Occipital lobe (tissue), 3 donors: ENCODE measurements at places on chromosomes 11 and 22.

DNA sequence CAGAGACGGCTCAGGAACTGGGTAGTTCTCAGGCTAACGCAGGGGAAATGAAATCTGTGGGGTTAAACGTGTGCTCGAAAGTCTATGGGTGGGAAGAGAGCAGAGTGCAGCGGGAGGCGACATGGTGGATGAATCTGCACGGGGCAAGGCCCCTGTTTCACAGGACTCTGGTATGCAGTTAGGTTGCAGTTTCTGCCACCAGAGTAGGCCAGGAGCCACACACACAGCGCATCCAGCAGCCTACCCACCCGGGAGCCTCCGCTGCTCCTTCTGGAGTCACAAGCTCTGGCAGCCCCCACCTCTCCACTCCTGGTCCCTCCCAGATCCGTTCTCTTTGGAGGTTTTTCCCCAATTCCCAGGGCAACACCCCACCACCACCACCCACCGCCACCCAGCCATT, 27.0 kb downstream of the SPATA19 start:
- no peak for DNase-seq

DNA sequence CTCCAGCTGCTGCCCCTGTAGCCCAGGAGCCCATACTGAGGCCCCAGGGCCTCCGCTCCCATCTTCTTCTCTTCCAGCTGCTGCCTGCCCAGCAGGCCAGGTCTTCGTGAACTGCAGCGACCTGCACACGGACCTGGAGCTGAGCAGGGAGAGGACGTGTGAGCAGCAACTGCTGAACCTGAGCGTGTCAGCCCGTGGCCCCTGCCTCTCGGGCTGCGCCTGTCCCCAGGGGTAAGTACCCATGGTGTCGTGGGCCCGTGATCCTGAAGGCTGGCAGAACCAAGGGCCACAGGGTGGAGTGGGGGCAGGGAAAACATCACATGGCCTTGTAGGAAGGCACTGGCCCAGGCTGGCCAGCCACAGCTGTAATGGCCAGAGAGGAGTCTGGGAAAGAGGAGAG, 31.2 kb downstream of the OTOG start:
- DNase-seq = no peak

- no peak for DNase-seq
Observed at GRCh38 chr11:77710358-77710757, 72.8 kb upstream of the CLNS1A start.

- DNase-seq = no peak
Observed at GRCh38 chr22:50208939-50209892, 8.4 kb downstream of the SELENOO start.

DNA sequence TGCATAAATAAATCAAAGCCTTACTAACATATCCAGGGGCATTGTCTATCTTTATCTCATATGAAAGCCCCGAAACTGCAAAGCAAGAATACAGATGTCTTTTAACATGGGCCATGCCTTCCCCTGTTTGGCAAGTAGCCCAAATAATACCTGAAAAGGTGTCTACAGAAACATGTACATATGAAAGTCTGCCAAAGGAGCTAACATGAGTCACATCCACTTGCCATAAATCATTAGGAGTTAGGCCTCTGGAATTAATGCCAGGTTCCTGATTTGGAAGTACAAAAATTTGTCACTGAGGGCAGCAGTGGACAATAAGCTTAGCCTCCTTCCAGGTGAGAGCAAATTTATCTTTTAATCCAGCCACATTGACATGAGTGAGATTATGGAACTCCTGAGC, 85.5 kb upstream of the PGR start:
- DNase-seq = no peak

GRCh38 chr11:69642549-69642912, 1.6 kb downstream of the CCND1 start:
- DNase-seq = no peak

- DNase-seq = no peak
Observed at GRCh38 chr11:111836721-111837120, 34.7 kb downstream of the ALG9 start.

DNA sequence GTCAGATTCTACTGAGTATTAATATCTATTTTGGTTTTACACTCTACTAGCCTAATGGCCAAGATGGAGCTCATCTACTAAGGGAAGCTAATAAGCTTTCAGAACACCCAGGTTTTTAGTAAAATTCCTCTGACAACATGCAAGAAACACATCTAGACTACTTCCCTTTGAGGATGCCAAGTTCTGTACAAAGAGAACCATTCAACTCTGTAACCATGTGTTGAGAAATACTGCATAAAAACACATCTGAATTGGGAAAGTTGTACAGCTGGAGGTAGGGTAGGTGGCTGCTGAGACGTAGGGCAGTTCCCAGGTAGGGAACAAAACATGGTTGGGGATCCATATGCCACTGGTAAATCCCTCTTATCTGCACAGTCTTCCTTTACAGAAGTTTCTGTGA, 66.2 kb downstream of the SC5D start:
- no peak for DNase-seq

GRCh38 chr11:121714351-121714750, 261.6 kb upstream of the SORL1-AS1 start:
- no peak for DNase-seq

DNA sequence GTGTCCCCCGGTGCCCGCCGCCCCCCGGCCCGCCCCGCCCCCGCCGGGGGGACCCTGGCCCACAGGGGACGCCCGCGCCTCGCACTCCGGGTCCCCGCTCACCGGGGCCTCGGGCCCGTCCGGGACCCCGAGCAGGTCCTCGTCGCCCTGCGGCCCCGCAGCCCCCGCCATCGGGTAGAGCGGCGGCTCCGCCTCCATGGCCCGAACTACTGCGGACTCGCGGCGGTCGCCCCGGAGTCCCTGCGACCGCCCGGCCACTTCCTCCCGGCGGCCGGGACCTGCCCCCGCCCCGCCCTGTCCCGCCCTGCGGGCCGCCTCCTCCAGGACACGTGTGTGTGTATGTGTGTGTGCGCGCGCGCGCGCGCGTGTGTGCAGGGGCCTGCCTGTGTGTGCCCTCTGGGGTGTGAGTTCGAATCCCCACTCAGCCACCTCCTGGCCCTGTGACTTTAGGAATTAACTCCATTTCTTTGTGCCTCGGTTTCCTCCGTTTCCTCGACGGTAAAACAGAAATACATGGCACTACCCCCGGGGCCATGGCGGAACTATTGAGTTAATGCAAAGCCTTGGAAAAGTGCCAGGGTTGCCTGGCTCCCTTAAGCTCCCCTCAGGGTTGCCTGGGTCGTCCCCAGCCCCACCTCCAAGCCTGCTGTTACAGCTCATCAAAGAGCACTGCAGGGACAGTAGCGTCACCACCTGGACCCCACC, at the start of gene UNC93B1:
UNC93B1 (minus strand) TSS at position 252 of the 705 bp plus-strand sequence; CDS start at position 198, 54 bp downstream.
- DNase-seq = peak; percentile 36

DNA sequence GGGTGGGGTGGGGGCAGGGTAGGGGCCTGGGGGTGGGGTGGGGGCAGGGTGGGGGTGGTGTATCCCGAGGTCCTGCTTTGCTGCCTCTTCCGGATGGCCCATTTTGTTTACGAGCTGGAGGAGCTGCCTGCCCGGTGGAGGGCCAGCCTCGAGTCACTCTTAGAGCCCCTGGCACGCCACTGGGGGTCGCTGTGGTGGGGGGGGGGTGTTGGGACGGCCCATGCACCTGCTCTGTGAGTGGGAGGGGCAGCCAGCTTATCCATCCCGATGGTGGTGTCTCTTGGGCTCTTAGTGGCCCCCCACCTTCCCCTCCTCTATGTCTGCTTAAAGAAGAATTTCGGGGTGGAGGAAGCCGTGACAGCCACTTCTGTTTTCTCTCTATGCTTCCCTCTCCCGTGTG, 24.6 kb downstream of the MRGPRD start:
- DNase-seq = no peak

- no peak for DNase-seq
Observed at GRCh38 chr22:24873226-24873625, 67.2 kb downstream of the SGSM1 start.

DNA sequence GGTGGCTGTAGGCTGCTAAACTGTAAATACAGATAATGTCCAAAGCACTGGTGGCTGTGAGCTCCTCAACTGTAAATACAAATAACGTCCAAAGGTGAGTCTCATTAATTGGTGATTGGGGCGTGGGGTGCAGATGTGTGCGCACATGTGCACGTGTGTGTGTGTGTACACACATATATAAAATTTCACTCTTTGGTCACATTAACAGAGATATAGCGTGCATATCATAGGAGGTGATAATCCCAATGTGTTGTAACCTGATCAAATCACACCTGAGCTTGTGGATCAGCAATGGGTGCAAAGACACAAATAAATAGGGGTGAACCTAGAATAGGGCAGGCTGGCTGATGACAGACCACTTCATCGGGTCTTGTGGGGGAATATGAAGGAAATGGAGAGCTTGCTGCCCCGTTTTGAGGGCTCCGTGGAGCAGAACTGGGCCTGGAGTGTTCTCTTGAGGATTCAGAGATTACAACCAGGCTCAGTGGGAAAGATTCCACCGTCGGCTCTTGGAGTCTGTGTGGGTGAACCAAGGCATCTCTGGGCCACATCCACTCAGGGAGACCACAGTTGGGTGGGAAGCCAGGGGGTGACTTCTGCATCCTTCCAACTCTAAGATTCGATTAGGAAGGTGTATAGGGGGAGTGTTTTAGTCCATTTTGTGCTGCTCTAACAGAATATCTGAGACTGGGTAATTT, 24.9 kb upstream of the OSBPL5 start:
- no peak for DNase-seq

DNA sequence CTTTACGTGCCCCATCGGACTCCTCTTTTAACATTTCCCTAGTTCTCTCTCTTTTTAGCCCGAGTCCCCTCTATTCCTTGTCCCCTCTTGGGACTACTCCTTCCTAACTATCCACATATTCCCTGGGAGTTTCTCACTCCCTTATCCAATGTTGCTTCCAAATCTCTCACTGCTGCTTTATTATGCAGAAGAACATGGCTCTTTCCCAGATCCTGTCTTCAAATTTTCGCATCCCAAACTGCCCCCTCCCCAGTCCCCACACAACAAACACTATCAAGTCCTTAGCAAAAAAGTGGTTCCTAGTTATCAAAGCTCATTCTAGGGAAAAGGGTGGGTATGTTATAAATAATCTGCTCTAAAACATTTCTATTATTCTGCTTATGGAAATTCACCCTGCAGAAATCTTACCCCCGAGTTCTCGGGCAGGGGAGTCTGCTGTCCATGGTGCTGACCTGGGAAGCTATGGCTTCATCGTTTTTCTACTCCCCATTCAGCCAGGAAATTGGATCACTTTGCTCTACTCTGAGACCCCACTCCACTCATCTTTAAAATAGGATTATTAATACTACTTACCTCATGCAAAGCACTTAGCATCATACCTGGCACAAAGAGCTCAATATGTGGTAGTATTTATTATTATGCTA, 393.5 kb downstream of the BUD13 start:
- DNase-seq = no peak

DNA sequence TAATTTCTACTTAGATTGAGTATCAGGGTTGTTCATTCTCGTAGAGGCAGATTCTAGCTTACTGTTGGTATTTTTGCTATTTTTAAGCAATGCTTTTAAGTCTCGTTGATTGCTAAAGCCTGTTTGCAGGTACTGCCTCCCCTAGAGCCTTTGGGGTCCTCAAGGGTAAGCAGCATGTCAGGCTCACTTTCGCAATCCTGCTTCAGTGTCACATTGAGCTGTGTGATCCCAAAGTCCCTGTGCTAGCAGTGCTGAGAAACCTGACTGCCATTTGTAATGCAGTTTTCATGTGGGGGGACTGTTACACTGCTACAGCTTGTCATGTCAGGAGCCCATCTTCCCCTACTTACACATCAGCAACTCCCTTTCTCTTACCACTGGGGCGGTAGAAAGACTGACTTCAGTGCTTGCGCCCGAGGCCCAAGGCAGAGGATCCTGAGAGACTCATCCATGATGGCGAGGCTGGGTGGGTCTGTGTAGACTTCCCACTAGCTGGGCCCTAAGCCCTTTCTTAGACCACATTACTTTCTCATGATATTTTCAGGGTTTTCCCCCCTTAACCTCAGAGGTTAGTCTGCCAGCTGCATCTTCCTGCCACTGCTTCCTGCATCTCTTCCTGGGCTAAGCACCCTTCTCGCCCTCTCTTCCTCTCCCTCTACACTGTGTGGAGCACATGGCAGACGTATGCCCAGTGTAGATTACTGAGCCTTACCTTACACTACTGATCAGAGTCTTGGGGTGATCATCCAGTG, 40.8 kb upstream of the ST14 start:
- DNase-seq = no peak

DNA sequence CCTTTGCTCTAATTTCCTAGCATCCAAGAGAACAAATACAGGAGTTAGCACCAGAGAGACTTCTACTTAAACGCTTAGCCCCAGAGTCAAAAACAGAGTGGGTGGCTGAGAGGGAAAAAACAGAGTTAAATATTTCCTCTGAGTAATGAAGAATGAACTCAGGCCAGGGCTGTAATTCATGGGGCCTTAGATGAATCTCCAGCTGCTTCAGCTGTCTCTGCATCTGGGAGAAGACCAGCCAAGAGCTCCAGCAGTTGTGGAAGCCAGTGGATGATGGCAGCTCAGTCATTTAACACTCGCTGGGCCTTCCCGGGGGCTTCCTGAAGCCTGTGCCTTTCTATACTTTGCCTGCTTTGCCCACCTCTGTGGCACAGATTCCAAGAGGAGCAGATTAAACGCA, 5.7 kb upstream of the ADAMTS15 start:
- DNase-seq = no peak

- DNase-seq = peak; percentile 33
Observed at GRCh38 chr22:43418079-43418825, 6.4 kb downstream of the MPPED1 start.

DNA sequence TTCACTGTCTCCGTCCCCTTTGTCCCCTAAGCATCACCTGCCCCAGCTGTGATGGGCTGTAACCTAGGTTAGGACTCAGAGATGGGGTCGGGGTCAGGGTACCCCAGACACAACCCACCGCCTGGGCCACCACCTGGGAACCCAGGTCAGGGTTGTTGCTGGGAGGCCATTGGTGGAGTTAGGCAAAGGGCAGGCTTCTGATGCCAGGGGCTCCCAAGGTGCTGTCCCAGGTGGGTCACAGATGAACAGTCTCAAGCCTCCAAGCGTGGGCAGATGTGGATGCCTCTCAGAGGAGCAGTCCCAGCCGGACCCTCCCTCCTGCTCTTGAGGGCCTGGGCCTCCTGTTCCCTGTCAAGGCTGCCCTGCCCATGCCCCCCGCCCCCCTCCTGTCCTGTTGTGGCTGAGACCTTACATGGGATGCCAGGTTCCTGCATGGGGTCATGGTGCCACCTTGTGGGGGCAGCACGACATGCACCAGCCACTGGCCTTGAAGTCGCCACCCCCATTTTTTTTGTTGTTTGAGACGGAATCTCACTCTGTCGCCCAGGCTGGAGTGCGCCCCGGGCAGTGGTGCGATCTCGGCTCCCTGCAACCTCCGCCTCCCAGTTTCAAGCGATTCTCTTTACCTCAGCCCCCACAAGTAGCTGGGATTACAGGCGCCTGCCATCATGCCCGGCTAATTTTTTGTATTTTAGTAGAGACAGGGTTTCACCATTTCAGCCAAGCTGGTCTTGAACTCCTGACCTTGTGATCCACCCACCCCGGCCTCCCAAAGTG, 12.1 kb downstream of the GATD1 start:
- no peak for DNase-seq

GRCh38 chr11:8229299-8230177, 34.1 kb downstream of the LMO1 start:
- DNase-seq = no peak

- DNase-seq = no peak
Observed at GRCh38 chr11:18093959-18094358, 11.9 kb downstream of the SAAL1 start.

GRCh38 chr11:8384199-8384821, 120.6 kb upstream of the LMO1 start:
- no peak for DNase-seq
